Fibroblast of pulmonary artery (primary cell): ENCODE measurements at places on chromosomes 6 and 20.

GRCh38 chr6:128266946-128267345 lies 253.5 kb downstream of the PTPRK start:
- DNase-seq: no peak

DNA sequence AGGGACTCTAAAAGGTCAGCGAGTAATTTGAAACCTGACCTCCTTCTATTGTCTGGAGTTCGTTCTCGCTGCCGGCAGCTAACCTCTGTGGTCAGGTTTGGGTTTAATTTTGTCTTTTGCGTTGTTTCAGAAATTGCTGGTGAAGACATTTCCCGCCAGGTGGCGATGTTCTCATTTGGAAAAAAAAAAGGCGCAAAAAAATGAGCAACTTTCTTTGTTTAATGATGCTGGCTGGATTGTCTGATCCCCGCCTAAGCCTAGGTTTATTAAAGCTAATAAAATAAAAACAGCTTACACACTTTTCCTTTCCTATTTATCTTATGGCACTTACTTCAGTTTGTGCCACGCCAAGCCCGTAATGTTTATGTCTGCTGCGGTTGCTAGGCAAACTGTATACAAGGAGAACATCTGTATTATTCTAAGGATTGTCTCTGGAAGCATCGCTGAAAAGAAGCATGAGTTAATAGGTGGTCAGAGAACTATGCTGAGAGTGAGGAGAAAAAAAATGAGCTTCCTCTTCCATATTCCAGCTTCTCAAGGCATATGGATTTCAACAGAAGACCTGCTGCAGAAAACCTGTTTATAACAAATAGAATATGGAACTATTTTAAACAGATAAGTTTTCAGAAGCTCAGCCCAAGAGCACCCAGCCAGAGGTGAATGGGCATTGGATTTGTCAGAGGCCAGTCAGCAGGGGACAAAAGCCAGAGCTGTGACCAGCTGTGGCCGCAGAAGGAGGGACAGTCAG lies 205.7 kb downstream of the DOK5 start:
- peak; percentile 58 for DNase-seq

DNA sequence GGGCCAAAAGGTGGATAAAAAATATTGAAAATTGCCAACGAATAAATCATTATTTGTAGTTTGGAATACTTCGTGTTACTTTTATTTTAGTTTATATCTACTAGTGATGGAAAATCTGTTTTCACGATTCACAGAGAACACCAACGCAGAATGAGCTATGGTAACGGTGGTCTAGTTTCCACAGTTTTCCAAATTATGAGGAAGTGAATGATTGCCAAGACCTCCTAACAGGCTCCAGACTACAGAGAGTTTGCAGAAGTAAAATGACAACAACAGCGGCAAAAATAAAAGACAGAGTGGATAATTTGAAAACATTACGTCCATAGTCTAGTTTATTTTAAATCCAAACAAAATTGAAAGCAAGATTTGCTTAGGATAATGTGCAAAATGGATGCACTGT lies 57.0 kb upstream of the AIG1 start:
- no peak for DNase-seq

GRCh38 chr6:43720999-43721398 lies 33.4 kb upstream of the MRPS18A start:
- no peak for DNase-seq

DNA sequence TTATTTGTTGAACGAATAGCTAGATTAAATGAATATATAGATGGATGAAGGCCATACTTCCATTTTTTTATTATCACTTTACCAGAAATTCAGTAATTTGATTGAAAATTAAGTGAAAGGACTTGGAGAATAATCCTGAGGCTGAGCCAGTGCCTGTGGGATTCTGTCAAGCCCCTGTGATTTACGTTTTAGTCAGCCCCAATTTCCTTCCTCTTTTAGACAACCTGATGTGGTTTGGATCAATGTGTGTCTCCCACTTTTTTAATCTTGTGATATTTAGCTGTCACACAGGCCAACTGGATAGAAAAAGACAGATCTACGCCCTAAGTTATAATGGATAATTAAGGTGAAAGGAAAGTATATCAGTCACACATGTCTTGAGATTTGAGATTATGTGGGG lies 188.8 kb downstream of the EDN1 start:
- DNase-seq: no peak

DNA sequence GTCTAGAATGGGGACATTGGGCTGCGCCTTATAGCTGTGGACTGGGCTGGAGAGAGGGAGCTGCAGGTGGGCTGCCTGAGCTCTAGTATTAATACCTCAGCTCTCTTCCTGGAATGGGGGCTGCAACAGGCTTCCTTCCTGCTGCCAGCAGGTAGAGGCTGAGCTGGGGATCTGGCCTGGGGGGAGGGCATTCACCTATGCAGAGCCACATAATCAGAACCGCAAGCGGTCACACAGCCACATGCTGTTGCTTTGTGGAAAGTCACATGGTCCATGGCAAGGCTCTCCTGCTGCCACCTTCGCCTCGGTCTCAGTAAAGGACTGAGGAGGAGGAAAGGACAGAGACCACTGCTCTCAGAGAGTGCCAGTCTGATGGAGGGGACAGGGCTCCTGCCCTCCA lies 35.7 kb downstream of the ITPR3 start:
- DNase-seq: no peak

DNA sequence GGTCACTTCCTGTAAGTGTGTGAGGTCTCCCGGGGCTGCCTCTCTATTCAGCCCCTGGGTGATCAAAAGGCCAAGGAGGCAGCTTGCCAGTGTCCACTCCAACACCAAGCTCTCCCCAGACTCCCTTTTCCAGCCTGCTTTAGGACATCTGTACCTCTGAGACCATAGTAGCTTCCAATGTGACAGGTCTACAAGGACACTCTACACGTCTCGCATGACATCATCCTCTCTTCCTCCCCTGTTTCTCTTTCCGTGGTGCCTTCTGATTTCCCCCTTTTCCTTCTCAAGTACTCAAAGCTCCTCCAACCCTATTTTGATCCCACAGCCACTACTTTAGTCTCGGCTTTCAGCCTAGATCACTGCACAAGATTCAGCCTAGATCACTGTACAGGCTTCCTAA lies 26.4 kb downstream of the HLA-F start:
- DNase-seq: no peak

DNA sequence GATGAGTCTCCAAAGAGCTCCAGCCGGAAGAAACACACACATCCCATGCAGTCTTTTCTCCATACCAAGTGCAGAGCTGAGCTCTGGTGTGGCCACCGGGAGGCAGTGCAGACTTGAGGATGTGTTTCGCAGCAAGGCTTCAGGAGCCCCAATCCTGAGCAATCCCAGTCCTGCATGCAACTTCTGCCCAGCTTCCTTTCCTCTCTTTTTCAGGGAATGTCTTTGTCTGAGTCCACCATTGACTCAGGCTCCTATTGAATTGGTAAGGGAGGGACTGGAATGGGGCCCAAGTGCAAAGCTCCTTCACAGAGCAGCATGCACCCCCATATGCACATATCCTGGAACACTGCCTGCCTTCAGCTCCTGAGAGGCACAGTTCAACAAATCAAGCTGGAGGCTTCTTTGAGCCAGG lies 50.5 kb upstream of the ASIP start:
- DNase-seq: peak; percentile 93

GRCh38 chr6:5524110-5524509 lies 262.8 kb downstream of the FARS2 start:
- no peak for DNase-seq
